ENCODE measurements at places on chromosomes 1 and 21.

DNA sequence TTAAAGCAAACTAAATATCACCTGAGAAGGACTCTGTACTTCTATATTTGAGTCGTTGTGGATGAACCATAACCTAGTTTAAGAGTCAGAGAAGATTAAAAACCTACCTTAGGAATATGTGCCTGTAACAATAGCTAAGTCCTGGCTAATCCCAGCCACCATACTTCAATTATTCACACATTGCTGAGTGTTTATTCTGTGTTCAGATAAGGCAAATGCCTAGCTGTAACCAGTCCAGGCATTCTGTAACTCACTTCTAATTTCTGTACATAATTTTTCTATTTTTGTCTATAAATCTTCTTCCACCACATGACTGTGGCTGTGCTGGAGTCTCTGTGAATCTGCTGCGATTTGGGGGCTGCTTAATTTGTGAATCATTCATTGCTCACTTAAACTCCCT lies 441.9 kb upstream of the ADAMTS5 start:
- no peak for DNase-seq

- no peak for DNase-seq
Observed at GRCh38 chr21:31993826-31994825, 121.3 kb downstream of the HUNK start.

DNA sequence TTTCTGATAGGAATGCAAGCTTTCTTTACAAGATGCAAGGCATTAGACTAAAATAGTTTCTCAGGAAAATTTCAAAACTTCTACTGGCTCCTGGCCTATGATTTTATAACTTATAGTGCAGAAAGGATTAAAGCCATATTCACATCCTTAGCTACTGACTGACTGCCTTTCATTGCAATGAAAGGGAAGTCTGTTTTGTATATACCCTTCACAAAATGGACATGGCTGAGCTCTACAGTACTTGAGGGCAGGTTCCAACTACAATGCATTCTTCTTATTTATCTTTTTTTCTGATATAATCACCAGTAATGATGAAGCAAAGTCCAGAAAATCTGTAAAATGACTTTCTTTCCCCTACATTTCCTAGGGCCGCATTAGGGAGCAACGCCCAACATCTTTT lies 100.5 kb upstream of the ESRRG start:
- no peak for DNase-seq

DNA sequence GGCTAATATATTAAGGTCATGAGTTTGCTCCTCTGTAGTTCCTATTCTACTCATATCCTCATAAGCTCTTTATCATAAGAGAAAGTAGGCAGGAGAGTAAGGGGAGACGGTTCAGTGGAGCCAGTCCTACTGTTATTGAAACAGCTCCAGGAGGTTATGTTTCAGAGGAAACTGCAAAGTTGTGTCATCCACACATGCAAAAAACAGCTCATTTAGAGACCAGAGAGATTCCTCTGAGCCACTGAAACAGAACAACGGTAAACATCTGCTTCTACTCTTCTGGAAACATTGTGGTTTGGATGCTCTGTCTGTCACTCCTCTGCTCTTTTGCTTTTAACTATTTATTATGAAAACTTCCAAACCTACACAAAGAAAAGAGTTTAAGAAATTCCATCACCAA lies 66.3 kb upstream of the PPP2R5A start:
- no peak for DNase-seq

DNA sequence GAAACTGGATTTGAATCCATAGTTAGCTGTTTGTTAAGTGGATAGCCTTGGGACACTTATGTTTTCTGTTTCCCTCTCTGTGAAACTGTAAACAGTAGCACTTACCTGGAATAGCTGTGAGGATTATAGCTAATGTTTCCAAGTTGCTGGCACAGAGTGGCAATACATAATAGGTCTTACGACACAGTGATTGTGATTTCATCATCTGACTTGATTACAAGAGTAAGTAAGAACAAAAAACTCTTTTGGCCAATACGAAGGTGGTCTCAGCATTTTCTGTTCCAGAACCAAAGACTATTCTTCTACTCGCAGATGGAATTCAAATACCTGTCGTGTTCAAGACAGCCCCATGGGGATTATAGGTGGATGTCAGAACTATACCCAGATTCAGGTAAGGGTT lies 2.1 kb downstream of the C8B start:
- no peak for DNase-seq

GRCh38 chr1:38000529-38001455 lies 4.5 kb downstream of the FHL3 start:
- DNase-seq, result no peak

- no peak for DNase-seq
Observed at GRCh38 chr1:206471415-206471801, 1.1 kb downstream of the IKBKE start.
